Activated CD4-positive, alpha-beta T cell treated with anti-CD3 and anti-CD28 coated beads for 4 hours (primary cell): ENCODE measurements at places on chromosomes 2 and 18.

- DNase-seq, result no peak
Measured at GRCh38 chr2:1773883-1774282, 29.6 kb upstream of the PXDN start.

DNA sequence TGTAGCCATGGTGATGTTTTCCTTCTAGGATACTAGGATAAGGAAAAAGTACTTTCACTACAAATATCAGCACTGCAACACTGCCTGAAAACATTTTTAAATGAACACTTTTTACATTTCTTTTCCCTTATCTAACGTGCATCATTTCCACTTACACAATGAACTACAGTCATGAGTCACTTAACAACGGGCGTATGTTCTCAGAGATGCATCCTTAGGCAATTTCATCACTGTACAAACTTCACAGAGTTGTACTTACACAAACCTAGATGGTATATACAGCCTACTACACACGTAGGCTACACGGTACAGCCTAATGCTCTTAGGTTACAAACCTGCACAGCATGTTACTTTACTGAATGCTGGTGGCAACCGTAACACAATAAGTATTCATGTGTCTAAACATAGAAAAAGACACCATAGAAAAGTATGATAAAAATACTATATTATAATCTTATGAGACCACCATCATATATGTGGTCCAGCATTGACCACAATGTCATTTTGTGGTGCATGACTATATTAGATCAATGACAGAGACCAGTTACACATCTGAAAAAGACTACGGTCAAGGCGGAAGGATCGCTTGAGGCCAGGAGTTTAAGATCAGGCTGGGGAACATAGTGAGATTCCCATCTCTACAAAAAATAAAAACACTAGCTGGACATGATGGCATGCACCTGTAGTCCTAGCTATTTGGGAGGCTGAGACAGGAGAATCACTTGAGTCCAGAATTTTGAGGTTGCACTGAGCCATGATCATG is 39.8 kb downstream of the WDR33 start:
- DNase-seq, result no peak

GRCh38 chr18:63843008-63843407 is 44.5 kb upstream of the SERPINB2 start:
- DNase-seq, result no peak

GRCh38 chr18:10057894-10058791 is 144.3 kb downstream of the VAPA start:
- no peak for DNase-seq

DNA sequence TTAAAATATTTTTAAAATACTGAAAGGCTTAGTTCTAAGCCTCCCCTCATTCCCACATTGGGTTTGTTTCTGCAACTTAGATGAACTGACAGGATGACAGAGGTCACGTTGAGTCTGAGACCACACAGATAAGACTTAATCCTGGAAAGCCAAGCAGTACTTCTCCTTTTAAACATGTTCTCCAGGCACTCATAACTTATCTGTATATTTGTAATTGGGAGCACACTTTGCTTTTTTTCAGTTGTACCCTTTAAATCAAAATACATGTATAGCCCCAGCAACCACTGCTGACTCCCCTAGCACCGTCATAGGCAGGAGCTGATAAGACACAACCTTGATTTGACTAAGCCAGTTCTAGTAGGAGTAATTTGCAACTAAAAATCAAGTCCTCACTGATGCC is 394.8 kb downstream of the PID1 start:
- DNase-seq, result no peak

DNA sequence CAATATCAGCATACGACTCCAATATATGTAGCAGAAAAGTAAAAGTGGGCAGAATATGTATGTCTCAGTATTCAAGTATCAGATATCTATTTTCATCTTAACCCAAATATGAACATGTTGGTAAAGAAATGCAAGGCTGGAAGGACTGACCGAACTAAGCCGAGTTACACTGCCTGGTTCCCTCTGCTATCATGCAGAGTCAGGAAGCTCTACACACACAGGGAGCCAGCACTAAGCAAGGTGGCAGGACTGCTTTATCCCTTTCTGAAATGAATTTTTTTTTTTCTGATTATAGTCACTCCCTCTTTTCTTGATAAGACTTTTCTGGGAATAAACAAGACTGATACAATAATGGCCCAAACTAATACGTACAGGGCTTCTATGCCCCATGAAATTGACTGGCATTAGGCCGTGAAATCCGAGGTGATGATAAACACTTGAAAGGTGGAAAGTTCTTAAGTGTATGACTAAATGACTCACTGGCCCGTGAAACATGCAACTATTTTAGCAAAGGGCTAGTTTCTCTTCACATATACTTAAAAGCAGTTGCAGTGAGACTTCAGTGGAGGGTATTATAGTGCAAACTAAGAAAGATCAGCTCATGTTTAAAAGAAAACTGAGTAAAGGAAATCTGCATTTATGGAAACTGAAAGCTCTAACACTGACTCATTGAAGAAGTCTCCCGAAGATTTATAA is 14.9 kb downstream of the DPP4 start:
- peak; percentile 35 for DNase-seq
